ENCODE measurements at places on chromosomes 5 and 9.

GRCh38 chr5:172951371-172952033, 7.7 kb upstream of the RPL26L1 start:
- DNase-seq, result no peak

DNA sequence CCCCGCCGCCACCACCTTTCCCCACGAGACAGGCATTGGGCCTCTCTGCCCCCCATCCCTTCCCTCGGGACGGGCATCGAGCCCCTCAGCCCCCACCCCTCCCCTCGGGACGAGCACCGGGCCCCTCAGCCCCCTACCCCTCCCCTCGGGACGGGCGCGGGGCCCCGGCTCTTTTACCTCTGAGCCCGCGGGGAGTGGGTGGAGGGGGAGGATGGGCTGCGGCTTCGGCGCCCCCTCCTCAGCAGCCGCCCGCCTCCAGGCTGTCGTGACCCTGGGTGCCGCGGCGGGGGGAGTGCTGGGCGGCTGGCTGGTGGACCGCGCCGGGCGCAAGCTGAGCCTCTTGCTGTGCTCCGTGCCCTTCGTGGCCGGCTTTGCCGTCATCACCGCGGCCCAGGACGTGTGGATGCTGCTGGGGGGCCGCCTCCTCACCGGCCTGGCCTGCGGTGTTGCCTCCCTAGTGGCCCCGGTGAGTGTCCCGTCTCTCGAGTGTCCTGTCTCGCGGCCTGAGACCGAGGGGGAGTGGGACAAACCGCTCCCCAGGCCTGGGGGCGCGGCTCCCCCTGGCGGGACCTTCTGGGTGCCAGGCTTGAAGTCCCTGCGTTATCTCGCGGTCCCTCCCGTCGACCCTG, 791 bp downstream of the SLC2A8 start:
- no peak for DNase-seq

DNA sequence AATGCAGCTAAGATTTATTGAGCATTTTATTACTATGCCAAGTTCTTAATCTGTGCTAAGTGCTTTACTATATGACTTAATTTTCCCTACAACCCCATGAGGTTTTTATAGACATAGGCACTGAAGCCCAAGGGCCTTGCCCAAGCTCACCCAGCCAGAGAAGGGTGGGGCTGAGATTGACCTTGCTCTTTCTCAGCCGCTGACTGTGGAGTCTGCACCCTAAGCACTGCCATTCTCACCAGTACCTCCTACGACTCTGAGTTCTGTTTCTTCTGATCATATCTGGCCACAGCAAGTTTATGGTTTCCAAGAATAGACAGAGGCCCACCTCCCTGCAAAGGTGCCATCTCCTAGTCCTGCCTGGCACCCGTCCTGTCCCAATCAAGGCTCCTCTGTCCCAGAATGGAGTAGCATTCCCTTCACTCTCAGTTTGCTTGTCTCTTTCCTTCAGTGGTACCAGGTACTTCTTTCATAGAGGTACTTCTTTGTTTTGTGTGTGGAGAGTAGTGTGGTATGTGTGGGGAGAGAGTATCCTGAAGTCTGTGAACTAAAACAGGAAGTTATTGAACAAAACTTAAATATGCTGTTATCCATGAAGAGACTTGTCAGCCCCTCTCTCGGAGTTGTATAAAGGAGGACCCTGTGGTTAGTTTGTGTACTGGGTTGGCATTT, 42.6 kb downstream of the CSF1R start:
- DNase-seq, result no peak

DNA sequence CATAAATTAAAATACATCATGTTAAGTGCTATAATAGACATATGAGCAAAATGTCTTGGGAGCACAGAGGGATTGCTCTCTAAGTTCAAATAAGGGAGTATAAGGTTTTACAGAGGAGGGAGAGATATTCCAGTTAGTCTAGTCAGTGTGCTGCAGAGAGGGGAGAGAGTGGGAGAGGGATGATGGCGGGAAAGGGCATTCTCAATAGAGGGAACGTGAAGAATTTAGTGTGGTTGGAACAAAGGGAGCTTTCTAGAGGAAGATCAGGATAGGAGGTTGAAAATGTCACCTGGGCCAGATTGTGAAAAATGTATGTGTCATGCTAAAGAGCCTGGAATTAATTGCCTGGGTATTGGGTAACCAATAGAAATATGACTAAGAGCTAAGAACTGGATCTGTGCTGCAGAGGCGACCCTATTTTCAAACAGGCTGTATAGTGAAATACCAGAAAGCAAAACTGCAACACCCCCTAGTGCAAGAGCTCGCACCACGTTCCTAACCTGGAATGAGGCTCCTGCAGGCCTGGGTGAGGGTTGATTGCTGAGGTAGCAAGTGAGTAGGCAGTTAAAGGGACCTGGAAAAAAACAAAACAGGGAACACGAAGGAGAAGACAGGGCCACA, 791.8 kb upstream of the C9orf72 start:
- DNase-seq, result no peak

- DNase-seq, result peak; percentile 89
Observed at GRCh38 chr9:118961857-118962256, 407.4 kb downstream of the BRINP1 start.

GRCh38 chr5:167361795-167362194, 929.6 kb upstream of the WWC1 start:
- DNase-seq, result no peak

DNA sequence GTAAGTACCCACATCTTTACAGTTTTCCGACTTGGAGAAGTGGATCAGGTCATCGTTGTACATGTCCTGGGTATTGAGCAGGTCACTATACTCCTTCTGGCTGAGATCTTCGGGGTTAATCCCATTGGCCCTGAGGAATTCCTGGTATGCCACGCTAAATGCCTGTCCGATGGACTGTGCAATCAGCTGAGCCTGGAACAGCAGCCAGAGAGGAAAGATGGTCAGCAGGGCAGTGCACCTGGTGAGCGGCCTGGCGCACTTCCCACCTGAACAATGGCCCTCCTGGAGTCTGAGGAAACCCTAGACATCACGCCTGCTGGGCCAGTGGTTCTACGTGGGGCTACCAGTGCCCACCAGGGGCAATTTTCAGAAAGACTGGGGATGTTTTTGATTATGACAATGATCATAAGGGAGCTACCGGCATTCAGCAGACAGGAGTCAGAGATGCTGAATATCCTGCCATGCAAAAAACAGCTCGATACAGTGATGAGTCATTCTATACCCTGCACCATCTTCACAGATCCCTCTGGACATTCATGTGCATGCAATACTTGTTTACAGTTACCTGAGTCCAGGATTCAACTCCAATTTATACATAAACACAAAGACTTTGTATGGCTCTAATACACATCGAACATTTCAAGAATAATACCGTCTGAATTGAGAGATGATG, 127.2 kb downstream of the ENTREP1 start:
- DNase-seq, result peak; percentile 51

- no peak for DNase-seq
Observed at GRCh38 chr9:96523374-96523773, 73.4 kb downstream of the HABP4 start.

DNA sequence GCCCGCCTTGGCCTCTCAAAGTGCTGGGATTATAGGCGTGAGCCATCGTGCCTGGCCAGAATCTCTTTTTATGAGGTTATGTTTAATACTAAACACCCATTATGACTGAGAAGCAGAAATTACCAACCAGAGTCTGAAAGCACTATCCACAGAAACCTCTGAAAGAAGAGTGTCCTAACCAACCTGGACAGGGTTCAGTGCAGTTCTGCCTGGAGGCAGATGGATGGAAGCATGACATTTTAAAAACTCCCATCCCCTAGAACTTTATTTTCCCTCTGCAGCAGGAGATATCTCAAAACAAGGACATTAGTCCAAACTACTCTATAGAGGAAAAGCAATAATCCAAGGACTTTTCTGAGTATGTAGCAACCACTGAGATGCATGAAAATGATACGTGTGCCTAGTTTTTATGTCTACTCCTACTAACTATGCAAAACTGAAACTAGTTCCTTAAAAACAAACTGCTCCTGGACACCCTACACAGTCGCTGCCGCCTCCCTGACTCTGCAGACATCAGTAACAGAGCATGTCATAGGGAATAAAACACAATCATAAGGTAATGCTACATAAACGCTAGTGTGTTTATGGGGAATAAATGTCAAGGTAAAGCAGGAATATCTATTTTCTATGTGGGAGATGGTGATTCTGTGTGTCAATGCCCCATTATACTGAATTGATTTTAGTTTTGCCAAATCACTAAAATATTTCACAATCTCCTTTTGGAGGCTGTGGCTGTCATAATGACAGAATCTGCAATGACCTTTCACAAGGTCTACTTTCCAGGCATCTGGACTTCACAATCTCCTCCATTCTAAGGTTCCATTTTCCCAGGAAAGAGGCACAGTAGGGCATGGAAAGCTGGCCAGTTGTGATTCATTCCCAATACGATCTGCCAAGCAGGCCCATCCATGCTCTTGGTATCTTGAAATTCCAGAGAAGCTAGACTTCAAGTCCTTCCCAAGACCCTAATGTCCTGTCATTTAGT, 122.8 kb downstream of the SIL1 start:
- no peak for DNase-seq

GRCh38 chr9:16750553-16750952, 119.9 kb downstream of the BNC2 start:
- DNase-seq, result no peak

- DNase-seq, result no peak
Observed at GRCh38 chr5:76404223-76405211, 1.4 kb downstream of the IQGAP2 start.

GRCh38 chr5:177446200-177447065, at the start of gene PRR7:
PRR7 (plus strand) TSS chr5:177446814; CDS start chr5:177455068, 8,254 bp downstream.
- DNase-seq, result no peak
